ENCODE measurements at places on chromosomes 4 and X. TPM values are rescaled to one million over a fixed set of nuclear protein-coding genes. Genes with fewer than 3 reads are reported as not detected.

DNA sequence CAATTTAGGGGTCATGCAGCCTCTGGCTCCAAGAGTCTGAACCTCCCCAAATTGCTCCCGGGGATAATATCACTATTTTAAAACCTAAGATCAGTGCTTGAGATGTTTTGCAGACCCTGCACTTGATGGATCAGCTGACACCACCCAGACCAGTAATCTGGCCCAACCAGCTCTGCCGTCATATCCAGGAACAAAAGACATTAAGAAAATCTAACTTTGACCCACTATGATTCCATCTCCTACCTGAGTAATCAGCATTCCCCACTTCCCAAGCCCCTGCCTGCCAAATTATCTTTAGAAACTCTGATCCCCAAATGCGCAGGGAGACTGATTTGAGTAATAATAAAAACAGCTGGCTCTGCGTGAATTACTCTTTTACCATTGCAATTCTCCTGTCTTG is 34.4 kb upstream of the CCNG2 start:
- no peak for DNase-seq

- no peak for DNase-seq
Observed at GRCh38 chrX:141989815-141990214, 86.1 kb downstream of the MAGEC1 start.

Gene GRSF1
- total RNA-seq: 117 TPM

GRCh38 chrX:96861218-96861617 is 22.5 kb upstream of the RPA4 start:
- no peak for DNase-seq

DNA sequence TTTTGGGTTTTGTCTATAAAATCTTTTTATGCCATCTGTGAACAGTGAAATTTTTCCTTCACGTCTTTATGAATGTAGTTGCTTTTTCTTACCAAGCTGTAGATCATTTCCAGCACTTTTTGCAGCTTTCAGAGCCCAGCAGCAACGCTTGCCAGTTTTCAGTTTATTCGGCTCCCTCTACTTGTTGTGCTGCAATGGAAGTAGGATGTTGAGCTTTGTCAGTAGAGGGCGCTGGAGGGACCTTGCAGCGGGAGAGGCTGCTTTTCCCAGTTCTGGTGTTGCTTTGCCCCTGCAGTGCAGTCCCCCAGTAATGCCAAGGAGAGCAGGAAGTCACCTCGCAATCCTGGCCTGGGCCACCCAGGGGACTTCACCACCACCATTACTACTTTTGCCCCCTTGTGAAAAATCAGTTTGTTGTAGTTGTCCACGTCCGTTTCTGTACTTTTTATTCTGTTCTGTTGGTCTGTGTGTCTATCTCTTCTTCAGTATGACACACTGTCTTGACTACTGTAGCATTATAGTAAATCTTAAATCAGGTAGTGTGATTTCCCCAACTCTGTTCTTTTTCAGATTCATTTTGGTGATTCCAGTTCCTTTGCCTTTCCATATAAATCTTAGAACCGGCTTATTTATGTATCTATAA is 21.8 kb downstream of the CMC4 start:
- peak; percentile 74 for DNase-seq

DNA sequence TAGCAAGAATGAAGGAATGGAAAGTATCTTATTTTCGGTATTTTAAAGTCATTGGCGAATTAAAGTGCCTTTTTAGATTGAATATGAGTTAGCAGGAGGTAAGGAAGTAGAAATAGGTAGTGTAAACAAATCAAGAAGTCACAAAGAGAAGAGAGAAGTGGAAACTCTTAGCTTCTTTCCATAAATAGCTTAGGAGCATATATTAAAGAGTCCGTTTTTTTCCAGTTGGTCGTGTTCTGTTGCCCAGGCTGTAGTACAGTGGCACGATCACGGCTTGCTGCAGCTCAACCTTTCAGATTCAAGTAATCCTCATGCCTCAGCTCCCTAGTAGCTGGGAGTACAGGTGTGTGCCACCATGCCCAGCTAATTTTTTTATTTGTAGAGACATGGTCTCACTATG is 56.4 kb downstream of the UBE2K start:
- no peak for DNase-seq

DNA sequence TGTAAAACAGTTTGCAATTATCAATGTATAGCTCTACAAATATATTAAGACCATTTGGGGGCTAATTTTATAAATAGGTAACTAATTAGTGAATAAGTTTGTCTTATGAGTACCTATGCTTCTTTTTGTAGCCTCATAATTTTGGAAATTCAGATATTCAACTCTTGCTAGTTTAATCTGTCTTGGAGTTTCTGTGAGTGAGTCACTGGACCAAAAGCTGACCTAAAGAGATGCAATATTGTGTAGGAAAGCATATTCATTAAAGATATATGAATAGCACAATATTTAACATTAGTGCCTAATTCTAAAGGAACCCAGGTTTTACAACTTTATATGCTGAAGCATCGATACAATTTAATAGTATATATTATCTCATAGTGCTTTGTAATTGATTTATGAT is 161.3 kb upstream of the PCDH18 start:
- no peak for DNase-seq
